ENCODE measurements at places on chromosomes 7 and 10.

- DNase-seq, result no peak
Observed at GRCh38 chr7:69645683-69646082, 47.4 kb downstream of the AUTS2 start.

- no peak for DNase-seq
Observed at GRCh38 chr10:18196806-18197550, 56.8 kb downstream of the CACNB2 start.

- no peak for DNase-seq
Observed at GRCh38 chr7:29331163-29331562, 136.6 kb downstream of the CHN2 start.

DNA sequence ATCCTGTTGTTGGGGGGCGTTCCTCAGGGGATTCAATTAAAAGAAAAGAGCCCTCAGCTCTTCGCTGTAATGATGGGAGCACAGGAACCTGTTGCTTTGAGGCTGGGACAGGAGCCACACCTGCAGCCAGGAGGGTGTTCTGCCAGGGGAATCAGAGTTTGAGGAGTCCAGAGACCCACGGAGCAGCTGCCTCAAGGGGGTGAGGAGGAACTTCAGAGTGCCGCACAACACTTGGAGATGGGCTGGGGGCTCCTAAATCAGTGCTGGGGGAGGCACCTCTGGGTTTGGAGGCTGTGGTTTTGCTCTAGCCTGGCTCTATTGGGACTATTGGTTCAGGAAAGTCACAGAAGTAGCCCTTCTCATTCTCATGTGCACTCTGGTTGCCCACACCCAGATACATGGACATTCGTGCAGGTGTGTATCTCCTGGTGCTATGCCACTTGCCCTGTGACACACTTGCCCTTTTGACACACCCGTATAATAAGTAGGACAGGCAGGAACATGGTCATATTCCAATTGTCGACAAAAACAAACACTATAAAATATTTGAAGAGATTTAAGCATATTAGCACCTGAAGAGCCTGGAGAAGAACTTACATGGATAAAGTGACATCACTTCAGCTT, 98.1 kb downstream of the PTPN20 start:
- DNase-seq, result no peak

DNA sequence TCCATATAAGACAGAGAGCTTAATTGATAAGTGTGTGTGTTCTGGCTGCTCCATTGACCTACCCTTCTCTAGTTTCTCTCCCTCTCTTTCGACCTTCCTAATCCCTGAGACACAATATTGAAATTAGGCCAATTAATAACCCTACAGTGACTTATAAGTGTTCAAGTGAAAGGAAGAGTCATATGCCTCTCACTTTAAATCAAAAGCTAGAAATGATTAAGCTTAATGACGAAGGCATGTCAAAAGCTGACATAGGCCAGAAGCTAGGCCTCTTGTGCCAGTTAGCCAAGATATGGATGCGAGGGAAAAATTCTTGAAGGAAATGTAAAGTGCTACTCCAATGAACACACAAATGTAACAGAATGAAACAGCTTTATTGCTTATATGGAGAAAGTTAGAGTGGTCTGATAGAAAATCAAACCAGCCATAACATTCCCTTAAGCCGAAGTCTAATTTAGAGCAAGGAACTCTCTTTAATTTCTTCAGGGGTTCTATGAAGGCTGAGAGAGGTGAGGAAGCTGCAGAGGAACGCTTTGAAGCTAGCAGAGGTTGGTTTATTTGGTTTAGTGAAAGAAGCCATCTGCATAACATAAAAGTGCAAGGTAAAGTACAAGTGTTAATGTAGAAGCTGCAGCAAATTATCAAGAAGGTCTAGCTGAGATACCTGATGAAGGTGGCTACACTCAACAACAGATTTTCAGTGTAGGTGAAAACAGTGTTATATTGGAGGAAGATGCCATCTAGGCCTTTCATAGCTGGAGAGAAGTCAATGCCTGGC, 53.8 kb downstream of the ST7 start:
- no peak for DNase-seq

GRCh38 chr10:69338547-69339450, 60.5 kb downstream of the HK1 start:
- no peak for DNase-seq

DNA sequence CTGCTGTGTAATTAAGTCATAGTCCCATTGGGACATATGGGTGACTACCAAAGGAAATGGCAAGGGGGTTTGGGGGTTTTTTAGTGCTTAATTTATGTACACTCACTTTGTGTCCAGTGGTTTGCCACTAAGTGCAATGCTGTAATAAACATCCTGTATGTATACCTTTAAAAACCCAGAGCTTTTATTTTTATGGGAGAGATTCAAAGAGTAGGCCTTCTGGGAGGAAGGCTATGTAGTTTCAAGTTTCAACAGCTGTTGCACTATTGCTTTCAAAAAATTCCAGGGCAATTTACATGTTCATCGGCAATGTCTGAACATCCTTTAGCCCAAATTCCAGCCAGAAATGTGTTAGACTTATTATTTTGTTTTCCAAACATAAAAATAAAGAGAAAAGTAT, 744.7 kb downstream of the XPNPEP1 start:
- DNase-seq, result no peak

GRCh38 chr7:132825222-132825621, 249.0 kb upstream of the PLXNA4 start:
- no peak for DNase-seq

DNA sequence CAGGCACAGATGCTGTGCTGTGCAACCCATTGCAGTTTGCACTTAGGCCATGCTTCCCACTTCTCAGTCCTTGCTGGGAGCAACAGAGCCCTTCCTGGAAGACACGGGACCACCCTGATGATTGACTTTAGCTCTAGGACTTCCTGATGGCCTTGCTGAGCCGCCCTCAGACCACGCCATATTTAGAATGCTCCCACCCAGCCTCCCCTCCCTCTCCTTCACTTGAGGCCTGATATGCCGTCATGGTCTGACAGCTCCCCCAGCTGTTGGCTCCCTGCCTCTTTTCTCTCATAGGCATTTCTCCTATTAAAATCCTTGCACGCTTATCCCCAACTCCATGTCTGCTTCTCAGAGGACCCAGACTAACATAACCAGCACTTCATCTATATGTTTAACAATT, 29.4 kb upstream of the GATAD1 start:
- no peak for DNase-seq

DNA sequence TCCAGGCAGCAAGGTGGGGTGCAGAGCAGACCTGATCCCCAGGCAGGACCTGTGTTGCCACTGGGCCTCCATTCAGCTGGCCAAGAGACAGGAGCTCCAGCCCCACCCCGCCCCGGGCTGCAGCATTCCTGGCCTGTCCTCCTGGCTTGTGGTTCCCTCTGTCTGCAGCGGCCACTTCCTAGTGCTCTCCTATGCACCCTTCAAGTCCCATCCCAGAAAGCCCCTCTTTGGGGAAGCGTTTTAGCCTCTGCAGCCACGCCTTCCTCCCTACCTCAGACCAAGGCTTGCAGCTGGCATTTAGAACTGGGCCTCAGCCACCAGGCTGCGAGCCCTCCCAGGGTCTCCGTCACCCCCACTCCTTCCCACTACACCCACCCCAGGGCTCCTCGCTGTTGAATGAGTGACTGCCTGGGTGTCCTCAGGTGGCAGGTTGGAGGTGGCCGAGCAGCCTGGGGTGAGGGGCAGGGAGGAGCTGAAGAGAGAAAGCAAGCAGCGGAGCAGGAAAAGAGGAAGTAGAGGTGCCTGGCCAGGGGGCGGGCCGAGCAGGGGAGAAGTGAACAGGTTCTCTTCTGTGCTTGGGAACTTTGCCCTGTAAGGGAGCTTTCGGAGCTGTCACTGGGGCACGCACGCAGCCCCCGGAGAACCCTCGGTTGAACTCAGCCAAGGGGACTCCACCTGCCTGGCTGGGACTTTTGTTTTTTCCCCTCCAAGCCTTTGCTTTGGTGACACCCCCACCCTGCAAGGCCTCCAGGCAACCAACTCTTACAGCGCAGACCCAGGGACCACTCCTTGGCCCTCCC, 109.1 kb upstream of the TNRC18 start:
- no peak for DNase-seq

- DNase-seq, result no peak
Observed at GRCh38 chr7:80890426-80891258, 28.2 kb downstream of the SEMA3C start.
